RWPE2 (cell line): ENCODE measurements at places on chromosomes 13 and 19.
A peak's percentile ranks its signal among the peaks of the same experiment; 100 is the strongest.

DNA sequence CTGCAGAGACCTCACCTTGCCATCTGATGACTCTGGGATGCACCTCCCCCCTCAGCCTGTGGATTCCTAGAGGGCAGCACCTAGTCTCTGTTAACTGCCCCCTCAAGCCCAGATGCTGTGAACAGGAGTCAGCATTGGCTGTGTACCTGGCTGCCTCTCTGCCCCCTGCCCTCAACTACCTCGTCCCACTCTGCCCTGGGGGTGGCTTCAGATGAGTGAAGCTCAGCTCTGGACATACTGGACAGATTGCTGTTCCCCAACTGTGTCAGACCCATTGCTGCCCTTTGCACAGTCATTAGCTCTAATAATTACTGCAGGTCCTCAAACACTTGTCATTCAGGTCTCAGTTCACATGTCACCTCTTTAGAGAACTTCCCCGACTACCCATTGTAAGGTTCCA, 182.1 kb upstream of the TSHZ3 start:
- no peak for DNase-seq

GRCh38 chr19:9903336-9903735, 33.0 kb downstream of the OLFM2 start:
- DNase-seq: no peak

DNA sequence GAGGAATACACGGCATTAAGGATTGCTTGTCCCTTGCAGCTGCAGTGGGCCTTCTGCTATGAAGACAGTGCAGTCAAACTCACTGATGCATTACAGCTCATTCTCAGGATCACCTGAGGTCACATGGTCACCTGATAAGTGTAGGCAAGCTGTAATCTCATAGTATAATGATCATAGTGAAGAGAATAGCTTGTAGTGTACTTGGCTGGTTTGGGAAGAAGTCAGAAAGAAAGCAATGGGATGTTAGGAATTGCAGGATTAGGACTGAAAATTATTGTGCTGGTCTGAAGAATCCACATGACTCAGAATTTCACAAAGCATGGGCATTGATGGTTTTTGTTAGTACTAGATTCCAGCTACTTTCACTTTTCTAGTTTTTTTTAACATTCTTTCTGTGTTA, 76.7 kb downstream of the MBNL2 start:
- no peak for DNase-seq

- DNase-seq: no peak
Observed at GRCh38 chr13:30126903-30127428, 180.4 kb downstream of the KATNAL1 start.

- DNase-seq: no peak
Observed at GRCh38 chr19:53795019-53795418, 29.1 kb downstream of the NLRP12 start.

- no peak for DNase-seq
Observed at GRCh38 chr19:51319649-51320279, 8.3 kb downstream of the IGLON5 start.

DNA sequence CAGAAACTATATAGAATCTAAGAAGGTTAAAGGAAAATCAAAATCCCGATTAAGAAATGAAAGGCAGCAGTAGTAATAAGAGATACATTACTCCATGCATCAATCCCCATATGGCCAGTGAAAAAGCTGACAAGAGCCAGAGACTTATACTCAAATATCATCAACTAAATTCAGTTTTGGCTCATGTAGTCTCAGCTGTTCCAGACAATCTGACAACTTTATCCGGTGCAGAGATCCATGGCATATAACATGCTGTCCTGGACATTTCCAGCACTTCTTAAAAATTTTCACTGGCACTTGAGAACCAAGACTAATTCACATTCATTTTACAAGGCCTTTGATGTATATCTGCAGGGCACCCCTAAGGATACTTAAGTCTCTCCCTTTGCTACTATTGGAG, 255.7 kb upstream of the KLHL1 start:
- DNase-seq: no peak

- DNase-seq: no peak
Observed at GRCh38 chr13:22112956-22113745, 442.3 kb downstream of the FGF9 start.

GRCh38 chr19:55693336-55693974, 18.4 kb downstream of the EPN1 start:
- no peak for DNase-seq

GRCh38 chr13:105428811-105429210, 1106.7 kb downstream of the EFNB2 start:
- no peak for DNase-seq

GRCh38 chr19:6828698-6829633, 56.5 kb downstream of the VAV1 start:
- no peak for DNase-seq

DNA sequence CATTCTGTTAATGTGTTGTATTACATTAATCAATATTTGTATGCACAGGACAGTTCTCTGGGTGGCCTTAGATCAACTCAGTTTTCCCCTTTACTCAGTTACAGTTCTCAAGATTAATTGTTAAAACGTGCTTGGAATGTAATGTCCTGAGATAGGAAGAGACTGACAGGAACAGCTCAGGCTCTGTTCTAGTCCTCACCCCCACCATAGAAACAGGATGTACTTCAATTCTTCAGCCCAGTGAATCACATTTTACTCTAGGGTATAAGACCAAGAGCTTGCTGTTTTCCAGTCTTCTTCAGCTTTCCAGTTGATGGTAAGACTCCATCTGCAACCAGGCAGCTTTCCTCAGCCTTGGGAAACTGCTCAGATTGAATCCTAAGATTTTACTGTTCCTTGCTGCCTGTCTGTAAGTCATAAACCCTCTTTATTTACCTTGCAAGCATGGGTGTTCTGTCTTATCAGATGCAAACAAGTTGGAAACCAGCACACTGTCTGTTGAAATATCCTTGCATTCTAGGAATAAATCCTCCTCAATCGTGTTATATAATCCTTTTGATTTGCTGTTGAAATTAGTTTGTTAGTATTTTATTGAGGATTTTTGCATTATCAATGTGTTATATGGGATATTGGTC, 836.9 kb upstream of the PCDH9 start:
- no peak for DNase-seq

GRCh38 chr19:4911786-4912672, 2.7 kb downstream of the UHRF1 start:
- peak; percentile 95 for DNase-seq

DNA sequence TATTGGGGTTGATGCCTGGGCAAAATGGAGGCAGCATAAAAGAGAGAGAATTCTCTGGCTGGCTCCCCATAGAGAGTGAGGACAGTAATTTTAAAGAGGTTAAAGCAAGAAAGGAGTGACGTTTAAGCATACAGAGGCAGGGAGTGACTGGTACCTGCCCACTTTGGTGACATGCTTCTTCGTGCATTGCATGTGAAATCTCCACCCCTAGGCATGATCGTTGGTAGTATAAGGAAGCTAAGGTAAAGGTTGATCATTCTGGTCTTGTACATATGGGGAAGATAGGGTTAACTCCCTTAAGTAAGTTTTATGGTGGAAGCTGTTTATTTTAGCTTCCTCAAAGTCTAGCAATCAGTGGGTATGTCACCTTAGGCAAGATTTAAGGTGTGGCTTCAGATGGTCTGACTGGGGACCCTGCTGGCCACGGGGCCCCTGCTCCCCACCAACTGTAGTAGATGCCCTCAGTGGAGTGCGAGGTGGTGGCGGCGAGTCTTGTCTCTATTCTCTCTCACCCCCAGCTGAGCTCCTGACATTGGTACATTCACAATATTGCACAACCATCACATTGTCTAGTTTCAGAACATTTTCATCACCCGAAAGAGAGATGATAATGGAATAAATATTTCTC, 797.5 kb upstream of the SPRY2 start:
- no peak for DNase-seq

DNA sequence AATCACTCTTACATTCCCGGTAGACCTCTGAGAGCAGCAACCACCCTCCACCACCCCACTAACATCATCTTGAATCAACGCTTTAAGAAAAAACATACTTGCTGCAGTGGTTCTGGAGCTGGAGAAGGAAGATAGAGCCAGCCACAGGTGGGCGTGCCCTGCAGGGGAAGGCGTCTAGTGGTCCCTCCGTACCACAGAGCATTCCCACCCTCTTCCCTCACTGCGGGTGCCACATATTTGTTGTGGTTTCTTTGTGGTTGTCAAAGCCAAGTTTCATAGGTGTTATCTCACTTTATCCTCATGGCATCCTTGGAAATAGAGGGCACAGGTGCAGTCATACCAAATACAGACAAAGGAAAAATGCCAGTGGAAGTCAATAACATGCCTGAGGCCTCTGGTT, 22.2 kb downstream of the COL4A2 start:
- no peak for DNase-seq

GRCh38 chr19:18109733-18110608, 12.4 kb downstream of the MAST3 start:
- no peak for DNase-seq

DNA sequence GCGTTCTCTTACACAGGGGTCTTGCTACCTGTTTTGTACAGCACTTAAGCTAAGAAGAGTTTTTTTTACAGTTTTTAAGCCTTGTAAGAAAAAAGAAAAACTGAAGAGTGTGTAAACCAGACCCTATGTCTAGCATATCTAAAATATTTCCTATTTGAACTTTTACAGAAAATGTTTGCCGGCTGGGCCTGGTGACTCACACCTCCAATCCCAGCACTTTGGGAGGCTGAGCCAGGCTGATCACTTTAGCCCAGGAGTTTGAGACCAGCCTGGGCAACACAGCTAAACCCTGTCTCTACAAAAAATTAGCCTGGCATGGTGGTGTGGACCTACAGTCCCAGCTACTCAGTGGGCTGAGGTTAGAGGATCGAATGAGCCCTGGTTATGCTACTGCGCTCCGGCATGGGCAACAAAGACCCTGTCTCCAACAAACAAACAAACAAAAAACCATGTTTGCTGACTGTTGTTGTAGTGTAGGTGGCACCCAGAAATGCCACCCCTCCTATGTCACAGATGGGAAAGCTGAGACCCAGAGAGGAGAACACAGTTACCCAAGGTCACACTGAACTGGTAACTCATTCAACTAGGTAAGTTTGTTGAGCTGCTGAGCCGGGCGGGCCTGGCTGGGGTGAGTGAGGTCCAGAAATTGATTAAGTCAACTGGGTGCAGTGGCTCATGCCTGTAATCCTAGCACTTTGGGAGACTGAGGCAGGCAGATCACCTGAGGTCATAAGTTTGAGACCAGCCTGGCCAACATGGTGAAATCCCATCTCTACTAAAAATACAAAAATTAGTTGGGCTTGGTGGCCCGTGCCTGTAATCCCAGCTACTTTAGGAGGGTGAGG, 1.9 kb upstream of the VASP start:
- DNase-seq: no peak

GRCh38 chr19:447816-448560, 12.8 kb downstream of the SHC2 start:
- DNase-seq: no peak

GRCh38 chr13:98265692-98266551, 88.9 kb upstream of the RNF113B start:
- DNase-seq: no peak

- DNase-seq: no peak
Observed at GRCh38 chr19:42501733-42502132, 26.5 kb downstream of the CEACAM1 start.

- DNase-seq: peak; percentile 43
Observed at GRCh38 chr13:113671066-113672001, 4.3 kb downstream of the GRK1 start.

- no peak for DNase-seq
Observed at GRCh38 chr19:50835103-50835784, 1.9 kb upstream of the KLK15 start.

DNA sequence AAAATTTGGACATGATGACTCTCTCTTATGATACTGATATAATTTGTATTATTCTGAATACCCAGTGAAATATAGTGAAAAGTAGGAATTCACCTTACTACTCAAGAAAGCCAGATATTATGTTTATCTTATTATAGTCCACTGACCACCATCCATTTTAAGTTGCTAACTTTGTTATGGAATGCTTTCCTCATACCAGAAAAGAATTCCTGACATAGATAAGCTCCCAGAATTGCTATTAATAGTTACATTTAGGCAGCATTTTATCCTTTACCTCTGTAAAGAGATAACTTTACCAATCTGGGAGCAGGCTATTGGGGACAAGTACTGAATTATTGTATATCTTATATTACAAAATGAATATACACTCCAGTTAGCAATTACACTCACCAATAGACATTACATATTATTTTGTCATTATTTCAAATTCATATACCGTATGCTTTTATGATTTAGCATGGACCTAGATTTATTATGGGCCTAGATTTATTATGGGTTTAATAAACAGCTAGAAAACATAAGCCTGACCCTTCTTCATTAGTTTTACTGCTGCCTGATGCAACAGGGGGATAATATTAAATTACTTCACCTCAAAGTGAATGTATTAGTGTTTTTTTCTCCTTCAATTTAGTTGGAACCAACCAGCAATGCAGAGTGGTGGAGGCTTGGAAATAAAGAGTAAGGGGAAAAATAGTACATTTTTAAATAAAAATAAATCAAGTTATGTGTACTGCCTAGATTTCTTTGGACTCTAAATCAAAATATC, 1886.1 kb downstream of the PCDH9 start:
- no peak for DNase-seq

GRCh38 chr13:41307884-41308640, 3.0 kb upstream of the NAA16 start:
- DNase-seq: no peak

DNA sequence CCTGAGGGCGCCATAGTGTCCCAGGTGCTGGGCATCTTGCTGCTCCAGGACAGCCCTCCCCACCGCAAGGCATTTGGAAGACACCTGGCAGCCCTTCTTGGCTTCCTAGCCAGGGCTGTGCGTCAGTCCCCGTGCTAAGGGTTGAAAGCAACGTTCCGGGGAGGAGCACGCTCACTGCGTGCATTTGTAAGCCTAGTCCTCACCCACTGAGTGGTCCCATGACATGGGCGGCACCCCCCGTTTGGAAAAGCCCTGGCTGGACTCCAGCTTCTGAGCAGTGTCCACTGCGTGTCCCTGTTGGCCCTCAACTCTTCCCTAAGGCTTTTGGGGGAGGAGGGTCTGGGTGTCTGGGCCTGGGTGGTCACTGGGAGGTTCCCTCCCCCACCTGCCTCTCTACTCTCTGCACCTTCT, 76.3 kb upstream of the GPR183 start:
- no peak for DNase-seq

DNA sequence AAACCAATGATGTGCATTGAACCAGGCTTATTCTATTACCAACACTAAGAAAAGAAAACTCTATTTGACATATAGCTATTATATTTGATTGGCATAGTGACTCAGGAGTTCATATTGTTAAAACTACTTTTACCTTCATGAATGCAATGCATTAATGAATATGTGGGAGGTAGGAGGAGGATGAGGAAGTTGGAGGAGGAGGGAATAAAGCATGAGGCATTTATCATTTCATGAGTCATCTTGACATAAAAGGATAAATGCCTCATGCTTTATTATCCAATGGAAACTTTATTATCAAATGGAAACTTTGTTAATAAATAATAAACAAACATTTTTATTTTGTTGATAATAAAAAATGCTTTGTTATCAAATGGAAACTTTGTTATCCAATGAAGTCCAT, 116.5 kb downstream of the SPRY2 start:
- DNase-seq: no peak
